ENCODE measurements at places on chromosomes 11 and 22.

DNA sequence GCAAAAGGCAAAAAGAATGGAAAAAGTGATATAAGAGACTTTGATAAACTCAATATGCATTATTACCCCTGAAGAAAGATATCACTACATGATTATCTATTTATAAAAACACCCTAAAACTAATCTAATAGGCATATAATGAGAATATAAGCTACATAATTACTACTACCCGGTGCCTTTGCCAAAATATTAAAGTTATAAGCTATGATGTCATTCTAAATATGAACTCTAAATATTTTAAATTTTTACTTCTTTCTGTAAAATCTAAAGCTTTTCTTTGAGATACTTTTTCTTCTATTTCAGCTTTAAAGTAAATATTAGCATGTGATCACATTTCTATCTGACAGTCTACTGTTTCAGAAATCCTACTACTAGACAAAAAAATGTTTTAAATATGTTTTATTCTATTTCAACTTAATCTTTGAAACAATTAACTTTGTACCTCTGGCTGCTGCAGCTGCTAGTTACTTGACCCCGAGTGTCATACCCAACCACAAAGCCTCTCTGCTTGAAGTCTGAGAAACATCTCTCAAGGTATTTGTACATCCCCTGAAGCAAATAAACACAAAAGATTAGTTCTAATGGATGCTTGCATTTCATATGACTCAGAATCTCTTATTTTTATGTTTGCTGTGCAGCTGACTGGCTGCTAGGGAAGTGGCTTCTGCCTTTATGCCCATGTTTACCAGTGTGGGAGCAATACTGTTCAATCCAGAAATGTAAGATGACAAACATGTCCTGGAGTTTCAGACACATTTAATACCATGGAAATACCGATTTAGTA, 26.8 kb downstream of the PGM2L1 start:
- no peak for DNase-seq

GRCh38 chr22:49995361-49996118, 17.0 kb downstream of the IL17REL start:
- DNase-seq: no peak

- DNase-seq: no peak
Measured at GRCh38 chr11:2691991-2692875, 7.6 kb downstream of the KCNQ1OT1 start.

GRCh38 chr11:116637766-116638165, 135.0 kb downstream of the BUD13 start:
- DNase-seq: no peak

DNA sequence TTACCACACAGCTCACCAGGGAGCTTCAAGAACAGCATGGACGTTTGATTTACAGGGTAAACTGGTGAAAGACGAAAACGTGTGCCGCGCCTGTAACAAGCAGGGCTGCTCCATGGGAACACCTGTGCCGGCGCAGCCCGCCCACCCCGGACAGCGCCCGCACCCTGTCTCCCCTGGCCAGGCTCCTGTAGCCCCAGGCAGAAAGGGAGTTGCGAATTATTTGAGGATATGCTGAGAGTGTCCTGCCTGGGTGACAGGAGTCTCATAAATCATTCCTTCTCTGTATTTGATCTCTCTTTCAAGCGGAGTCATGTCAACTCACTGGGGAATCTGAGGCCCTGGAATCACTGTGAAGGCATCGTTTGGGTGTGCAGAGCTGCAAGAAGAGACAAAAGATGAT, 804.3 kb downstream of the OPCML start:
- no peak for DNase-seq

DNA sequence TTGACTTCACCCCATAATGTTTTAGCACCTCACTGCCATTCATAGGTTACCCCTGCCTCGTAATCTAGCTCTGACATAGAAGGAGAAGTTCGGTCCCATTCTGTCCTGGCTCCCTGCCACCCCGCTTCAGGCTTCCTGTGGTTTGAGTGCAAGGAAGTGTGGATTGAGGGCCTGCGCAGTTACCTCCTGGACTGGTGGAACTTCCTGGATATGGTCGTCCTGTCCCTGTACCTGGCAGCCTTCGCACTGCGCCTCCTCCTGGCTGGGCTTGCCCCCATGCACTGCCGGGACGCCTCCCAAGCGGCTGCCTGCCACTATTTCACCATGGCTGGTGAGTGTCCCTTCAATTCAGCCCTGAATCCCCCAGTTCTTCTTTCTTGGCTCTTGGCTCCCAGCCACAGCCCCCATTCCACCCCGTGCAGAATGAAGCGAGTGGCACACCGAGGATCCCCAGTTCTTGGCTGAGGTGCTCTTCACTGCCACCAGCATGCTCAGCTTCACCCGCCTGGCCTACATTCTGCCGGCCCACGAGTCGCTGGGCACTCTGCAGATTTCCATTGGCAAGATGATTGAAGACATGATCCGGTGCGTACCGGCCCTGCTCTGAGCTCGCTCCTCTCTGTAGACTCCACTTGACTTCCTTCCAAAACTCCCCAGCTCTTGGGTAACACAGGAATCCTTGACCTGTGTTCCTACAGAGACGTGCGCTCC, 15.4 kb downstream of the ART5 start:
- DNase-seq: no peak

DNA sequence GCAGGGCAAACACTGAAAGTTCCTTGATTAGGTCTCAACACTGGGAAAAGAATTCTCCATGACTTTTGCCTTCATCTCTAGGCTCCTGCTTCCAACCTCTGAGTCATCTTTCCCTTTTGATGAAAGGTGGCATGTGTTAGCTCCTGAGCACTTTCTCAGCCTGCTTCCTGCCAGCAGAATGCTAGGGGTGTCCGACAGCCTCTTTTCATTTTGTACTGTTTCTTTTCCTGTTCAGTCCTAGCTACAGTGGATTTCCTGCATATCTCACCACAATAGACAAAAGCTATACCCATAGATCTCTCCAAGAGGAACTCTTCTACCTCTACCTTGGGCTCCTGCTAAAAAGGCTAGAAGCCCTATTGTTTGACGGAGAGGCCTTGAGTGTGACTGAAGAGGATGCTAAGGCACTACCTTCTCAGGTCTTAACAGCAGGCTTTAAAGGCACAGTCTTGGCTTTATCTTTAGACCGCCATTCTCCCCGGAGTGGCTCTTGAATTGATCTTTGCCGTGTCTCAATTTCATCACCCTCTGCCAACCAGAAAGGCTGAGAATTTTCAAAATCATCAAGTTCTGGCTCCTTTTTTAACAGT, 145.5 kb downstream of the RBFOX2 start:
- no peak for DNase-seq

DNA sequence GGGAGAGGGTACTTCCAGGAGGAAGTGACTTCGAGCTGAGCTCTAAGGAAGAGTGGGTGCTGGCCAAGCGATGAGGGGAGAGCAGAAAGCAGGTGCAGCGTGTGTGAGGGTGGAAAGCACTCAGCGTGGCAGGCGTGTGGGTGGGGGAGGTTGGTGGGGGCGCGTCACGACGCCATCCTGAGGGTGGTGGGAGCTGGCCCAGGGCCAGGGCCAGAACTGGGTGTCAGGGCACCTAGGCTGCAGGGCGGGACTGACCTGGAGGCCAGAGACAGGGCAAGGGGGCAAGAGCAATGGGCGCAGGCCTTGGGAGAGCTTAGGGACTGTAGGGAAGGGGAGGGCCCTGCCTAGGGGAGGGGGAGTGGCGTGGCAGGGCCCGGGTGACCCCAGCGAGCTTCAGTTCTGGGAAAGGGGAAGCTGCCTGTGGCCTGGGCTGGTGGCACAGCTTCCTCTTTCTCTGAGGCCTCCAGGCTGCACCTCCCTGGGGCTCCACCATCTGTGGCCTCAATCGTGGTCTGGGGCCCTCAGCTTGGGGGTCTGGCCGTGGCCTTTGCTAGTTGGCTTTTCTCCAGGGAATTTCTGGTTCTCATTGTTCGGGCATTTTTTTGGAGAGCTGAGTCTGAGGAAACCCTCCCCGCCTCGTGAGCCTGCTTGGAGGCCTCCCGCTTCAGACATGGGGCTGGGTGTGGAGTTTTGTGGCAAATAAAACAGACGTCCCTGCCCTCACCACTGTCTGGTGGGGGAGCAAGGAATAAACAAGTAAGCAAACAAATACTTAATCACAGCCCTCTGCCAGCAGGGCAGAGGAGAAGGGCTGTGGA, 8.9 kb downstream of the RELT start:
- DNase-seq: no peak

- DNase-seq: no peak
Measured at GRCh38 chr11:128400382-128401203, 186.8 kb downstream of the ETS1 start.

GRCh38 chr11:27904358-27905055, 203.4 kb downstream of the KIF18A start:
- DNase-seq: no peak

DNA sequence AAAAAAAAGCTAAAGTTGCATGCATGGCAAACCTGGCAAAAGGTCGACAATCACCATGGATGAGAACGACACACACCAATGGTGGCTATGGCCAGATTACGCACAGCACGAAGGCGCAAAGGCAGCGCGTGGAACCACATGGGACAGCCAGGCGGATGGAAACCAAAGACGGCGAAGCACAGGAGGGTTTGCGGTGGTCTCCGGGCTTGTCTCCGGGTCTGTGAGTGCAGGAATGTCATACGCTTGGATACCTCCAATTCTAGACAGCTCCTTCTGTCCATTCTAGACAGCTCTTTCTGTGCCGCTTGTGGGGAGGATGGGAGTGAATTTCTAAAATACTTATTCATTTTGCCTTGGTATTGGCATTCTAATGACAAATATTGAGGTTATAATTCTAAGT, 685.4 kb downstream of the BRD1 start:
- no peak for DNase-seq

DNA sequence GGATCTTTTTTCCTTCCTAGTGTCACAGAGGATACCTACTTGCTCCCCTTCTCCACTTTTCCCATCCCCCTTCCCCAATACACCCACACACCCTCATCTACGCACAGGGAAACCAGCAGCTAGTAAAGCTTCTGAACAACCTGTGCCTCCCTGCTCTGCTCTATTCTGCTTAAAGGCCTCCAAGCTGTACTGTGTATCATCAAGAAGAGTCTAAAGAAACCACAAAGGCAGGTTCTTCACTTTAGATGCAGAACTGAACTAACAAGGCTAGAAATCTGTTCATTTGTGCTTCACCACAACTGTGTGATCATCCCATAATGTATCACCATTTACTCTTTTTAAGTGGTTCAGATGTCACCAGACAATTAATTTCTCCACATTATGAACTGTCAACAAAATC, 132.5 kb downstream of the SGSM3 start:
- DNase-seq: no peak

DNA sequence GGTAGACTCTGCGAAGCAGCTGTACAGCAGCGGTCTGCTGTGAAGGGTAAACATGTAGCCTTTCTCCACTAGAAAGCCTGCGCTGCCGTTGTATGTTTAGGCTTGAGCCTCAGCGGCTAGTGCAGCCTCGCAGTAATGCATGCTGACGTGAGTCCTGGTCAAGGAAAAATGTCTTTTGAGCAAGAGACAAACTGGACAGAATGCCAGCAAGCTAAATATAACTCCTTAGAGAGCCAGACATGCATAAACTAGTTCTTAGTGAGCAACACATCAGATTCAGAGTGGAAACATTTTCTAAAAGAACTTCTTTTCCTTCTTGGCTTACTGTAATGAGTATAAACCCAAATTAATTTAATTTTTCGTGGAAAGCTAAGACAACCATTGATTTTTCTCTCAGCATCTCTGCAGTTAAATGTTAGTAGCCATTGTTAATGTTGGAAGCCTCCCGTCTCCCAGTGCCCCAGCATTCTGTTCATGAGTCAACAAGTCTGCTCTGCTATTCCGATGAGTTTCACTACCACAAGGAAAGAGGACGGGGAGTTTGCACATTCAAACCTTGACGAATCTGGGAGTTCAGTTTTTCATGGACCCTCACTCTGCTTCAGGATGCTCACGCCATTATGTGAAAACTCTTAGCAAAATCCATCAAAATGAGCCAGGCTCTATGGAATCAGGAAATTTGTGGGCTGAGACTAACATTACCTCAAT, 51.4 kb downstream of the JAM3 start:
- DNase-seq: no peak

DNA sequence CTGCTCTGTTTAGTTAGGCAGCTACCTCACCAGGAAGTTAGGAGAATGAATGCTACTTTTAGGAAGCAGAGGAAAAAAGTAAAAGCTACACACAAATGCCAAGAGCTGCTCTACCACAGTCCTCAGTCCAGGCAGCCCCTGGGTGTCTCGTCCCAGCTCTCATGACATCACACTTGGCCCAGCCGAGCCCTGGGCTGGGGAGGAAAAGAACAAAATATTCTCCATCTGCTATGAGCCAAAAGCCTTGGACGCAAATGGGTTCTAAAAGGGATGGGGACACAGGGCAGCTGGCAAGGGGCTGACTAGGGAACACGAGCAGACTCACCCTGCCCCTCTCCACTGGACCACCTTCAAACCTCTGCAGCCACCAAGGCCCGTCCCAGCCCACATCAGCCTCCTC, 26.1 kb downstream of the TMEM184B start:
- no peak for DNase-seq

DNA sequence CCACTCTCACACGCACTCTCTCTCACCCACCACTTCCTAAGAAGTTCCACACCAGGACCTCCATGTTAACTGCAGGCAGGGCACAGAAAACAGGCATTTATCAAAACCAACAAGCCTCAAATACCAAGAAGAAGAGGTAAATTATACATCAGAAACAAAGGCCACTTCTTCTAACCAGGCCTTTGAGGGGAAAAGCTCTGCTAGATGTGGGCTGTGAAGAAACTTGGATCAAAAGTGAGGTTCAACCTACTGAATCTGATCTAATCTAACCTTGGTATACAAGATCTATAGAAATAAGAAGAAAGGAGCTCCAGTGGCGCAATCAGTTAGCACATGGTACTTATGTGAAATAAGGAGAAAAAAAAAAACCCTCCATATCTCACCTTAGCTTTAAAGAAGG, 91.9 kb downstream of the FAM168A start:
- DNase-seq: no peak

DNA sequence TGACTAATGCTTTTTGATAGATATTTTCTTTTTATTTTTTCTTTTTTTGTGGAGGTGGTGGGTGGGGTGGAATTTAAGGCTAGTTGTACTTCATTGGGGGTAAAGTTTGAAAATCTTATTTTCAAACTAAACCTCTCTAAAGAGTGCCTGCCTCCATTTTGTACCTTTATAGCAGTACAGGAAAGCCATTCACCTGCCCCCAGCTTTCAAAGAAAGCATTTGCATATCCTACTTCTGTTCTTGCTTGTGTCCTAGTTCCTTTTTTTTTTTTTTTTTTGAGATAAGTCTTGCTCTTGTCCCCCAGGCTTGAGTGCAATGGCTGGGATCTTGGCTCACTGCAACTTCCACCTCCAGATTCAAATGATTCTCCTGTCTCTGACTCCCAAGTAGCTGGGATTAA, 766.2 kb upstream of the LRRC4C start:
- DNase-seq: no peak

DNA sequence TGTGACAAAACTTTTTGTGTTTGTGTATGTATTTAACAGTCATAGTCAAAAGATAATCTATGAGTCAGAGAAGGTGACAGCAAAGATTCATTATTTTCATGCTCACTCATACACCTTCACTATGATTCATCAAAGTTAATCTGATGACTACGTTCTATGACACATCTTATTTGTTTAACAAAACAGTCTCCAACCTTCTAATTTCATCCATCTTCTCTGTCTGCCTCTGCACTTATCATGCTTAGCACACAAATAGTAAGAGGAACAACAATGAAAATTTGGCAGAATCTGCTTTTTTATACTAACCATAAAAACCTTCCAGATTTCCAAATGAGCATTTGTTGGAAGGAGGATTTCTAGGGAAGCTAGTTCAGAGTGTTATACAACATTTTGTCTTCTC, 568.9 kb downstream of the LUZP2 start:
- no peak for DNase-seq
